Activated CD4-positive, alpha-beta T cell treated with anti-CD3 and anti-CD28 coated beads for 24 hours (primary cell): ENCODE measurements at places on chromosomes 5 and 9.
A peak's percentile ranks its signal among the peaks of the same experiment; 100 is the strongest.

GRCh38 chr5:164185000-164185399, 679.6 kb downstream of the MAT2B start:
- no peak for DNase-seq

DNA sequence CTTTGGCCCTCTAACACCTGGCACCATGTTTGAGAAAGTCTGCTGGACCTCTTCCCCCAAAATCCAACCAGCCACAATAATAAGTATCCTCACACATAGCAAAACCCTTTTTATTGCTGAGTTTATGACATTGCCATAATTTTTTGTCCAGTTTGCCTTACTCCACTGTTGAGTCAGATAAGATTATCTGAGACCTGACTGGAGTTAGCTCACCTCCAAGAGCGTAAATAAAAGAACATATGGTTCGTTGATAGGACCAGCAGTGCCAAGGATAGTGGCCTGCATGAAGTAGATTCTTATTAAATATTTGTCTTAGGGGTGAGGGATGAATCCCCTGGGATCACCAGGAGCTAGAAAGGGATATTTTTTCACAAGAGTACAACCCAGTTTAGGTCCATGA, 510.6 kb upstream of the MPDZ start:
- DNase-seq: no peak

GRCh38 chr5:132669455-132669820, 4.4 kb upstream of the IL4 start:
- no peak for DNase-seq

DNA sequence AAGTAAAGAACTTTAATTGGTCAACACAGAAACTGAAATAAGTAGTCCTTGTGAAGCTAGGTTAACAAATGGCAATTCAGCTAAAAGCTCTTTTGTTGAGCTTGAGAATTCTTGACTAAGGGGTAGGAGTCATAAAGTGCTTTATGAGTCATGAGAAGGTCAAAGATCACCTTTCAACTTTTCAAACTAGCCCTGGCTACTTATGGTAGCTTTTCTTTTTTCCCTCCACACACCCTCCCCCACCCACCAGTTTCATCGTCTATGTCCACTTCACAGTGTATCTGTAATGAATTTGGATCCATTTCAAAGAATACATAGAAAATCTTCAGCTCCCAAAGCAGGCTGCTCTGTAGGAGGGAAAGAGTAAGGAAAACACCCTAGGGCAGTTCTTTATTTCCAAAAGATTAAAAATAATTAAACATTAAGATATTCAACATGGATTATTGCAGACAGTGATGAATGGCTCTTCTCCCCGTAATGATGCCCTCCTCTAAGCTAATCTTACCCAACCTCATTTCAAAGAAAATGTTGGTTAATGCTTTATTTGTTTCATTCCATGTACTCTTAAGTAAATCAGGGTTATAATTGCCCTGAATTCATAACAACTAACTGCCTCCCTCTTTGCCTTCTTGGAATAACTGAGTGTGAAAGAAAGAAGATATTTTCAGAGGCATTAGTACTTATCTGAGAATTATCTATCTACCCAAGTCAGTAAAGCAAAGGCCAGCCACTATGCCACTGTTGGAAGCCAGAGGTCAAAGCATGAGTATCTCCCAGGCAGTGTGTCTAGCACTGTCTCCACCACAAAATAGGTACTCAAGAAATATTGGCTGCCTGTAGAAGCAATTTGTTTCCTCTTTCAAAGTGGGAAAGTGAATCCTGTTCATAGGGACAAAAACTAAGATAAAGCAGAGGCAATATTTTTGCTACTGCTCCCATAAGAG, 290.6 kb downstream of the PIK3R1 start:
- no peak for DNase-seq

DNA sequence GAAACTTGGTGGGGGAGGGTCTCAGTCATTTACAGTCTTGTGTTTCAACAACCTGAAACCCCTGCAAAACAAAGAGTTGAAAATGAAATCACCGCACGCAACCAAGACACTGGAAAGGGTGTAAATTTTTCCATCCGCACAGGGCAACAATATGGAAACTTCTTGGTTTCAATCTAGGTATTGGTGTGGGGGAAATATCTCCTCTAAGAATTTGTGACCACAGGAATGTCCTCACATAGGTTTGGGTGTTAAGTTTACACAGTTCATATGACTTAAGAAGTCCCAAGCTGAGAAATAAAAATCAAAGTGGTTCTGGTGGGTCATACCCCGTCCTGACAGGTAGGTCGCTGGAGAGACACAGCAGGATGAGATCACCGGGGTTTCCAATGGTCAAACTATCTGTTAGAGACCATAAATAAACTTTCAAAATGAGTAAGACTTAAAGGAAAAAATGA, 51.9 kb upstream of the PIP5K1B start:
- no peak for DNase-seq

- no peak for DNase-seq
Measured at GRCh38 chr9:109950710-109951443, 170.9 kb downstream of the PALM2AKAP2 start.

GRCh38 chr5:172274951-172275753, 8.4 kb downstream of the UBTD2 start:
- DNase-seq: peak; percentile 56

GRCh38 chr5:170614065-170614490, 110.3 kb downstream of the KCNIP1 start:
- no peak for DNase-seq

DNA sequence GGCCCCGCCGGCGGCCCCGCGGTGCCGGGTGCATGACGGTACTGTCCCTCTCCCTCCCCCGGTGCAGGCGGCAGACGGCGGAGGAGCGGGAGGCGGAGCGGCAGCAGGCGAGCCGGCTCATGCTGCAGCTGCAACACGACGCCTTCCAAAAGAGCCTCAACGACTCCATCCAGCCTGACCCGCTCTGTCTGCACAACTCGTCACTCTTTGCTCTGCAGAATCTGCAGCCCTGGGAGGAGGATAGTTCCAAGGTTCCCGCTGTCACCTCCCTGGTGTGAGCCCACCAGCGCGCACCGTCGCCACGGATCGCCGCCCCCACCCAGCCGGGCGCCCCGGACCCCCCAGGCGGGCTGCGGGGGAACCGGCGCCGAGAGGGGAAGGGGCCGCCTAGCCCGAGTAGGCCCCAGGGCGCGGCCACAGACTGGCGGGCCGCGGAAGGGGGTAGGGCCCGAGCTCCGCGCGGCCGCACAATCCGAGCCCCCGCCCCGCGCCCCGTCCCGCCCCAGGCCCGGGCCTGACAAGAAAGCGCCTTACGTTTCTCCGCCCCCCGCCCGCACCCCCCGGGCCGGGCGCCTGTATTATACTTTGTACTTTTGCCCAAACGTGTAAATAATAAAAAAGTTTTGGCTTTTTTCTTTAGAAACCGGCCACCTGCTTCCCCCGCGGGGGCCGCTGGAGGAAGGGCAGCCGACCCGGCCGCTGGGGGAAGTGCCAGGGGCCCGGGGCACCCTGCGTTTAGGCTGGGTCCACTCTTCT, 2.5 kb downstream of the TLX3 start:
- no peak for DNase-seq

DNA sequence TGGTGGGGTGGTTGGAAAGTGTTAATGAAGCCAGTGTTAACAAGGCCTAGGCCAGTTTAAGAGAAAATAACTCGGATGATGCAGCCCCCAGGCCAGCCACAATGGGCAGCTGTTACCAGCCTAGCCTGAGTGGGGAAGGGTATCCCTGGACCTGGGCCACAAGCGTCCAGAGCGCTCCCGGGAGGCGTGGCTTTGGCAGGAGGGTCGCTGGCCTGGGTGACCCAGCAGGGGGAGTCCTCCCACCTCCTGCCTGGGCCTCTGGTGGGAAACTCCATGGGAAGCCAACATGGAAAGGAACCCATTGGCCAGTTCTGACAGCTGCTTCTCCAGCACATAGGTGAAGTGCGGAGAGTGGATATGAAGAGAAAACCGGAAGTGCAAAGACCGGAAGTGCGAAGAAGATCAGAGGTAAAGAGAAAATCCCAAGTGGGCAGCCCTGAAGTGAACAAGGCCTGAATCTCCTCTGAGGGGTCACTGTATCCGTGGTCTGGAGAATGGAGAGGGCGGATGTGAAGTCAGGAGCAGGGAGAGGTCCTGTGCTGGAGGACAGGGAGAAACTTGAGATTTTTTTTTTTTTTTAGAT, 79.0 kb downstream of the ADCY2 start:
- no peak for DNase-seq

DNA sequence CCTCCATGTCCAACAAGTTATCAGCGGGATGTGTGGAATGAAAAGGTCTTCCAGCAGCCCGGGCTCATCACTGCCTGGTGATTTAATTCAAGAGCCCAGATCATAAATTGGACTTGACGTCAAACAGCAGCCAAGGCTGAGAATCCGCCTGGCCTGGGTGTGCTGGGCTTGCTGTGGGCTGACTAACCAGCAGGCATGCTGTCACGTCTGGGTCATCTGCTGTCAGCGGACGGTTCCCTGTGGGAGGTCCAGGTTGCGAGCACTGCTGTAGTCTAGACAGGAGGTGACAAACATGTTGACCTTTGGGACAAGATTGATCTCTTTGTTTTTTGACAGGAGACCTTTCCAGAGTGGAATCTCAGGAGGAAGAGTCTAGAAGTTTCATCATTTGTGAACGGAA, 289.7 kb downstream of the OSTF1 start:
- no peak for DNase-seq

- peak; percentile 76 for DNase-seq
Measured at GRCh38 chr5:175517824-175518450, 39.6 kb downstream of the SFXN1 start.

DNA sequence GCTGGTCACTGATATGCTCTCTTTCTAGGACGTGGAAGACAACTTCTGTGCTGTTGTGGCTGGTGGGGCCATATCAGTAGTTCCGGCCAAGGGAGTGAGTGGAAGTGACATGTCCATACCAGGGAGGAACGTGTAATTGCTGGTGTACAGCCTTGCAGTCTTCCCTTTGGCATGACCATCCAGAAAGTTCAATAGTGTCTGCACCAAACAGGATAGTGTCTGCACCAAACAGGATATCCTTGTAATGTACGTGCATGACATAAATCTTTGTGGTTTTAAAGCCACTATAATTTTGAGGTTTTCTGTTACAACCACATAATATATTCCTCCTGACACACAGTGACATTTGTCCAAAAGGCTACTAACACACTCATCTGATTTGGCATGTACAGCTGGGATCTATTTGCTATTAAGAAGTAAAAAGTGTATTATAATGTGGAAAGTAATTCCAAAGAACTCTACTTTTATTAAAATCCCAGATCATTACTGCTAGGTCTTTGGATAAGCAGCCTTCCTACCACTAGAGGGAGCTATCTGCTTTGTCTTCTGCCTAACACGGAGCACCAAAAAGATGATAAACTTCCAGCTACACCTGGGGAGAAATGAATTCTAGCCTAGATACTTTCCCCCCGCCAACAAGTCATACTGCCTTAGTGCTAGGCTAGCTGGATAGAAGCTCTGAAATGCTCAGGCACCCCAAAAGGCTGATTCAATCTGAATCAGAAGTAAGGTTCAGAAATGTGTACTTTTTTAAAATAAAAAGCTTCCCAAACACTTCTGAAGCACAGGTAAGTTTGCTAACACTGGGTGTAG, 52.7 kb downstream of the RNF145 start:
- no peak for DNase-seq

GRCh38 chr9:37447111-37447510, 18.1 kb downstream of the ZBTB5 start:
- DNase-seq: no peak

- no peak for DNase-seq
Measured at GRCh38 chr9:94999832-95000231, 273.3 kb downstream of the AOPEP start.
